Activated CD4-positive, alpha-beta T cell treated with anti-CD3 and anti-CD28 coated beads, Interleukin-2, amount 10 ng/mL, durations not matched to agents 7 days and 5 days (primary cell): ENCODE measurements at places on chromosomes 6 and 20.
A peak's percentile ranks its signal among the peaks of the same experiment; 100 is the strongest.

DNA sequence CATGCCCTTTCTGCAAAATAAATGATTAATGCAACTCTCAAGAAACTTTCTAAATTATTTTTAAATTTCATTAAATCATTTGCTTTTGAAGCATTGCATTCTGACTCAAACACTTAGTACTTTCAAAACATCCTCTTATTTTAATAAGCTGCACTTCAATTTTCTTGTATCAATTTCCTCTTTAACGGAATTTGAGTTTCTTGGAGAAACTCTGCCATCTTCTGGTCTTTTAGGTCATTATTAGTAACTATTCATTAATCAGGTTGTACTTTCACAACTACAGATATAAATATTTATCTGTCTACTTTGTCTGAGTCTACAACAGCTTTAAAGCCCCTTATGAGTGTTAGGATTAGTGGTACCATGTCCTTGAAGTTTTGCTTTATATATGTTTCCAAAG, 30.2 kb downstream of the TMX4 start:
- no peak for DNase-seq
- no peaks in the 10 kb centered on the region for H3K27me3 ChIP-seq
- no peak overlapping the region for H3K4me3 ChIP-seq
- H3K36me3 ChIP-seq, result peaks cover 12% of the 10 kb centered on the region
- H3K27ac ChIP-seq, result no peak overlapping the region

GRCh38 chr20:49140411-49140810, 47.7 kb downstream of the STAU1 start:
- H3K27me3 ChIP-seq, result no peaks in the 10 kb centered on the region
- H3K36me3 ChIP-seq, result peaks cover 23% of the 10 kb centered on the region
- no peak overlapping the region for H3K27ac ChIP-seq
- no peak for DNase-seq

GRCh38 chr20:50913690-50914375, 17.4 kb downstream of the ADNP start:
- H3K4me3 ChIP-seq, result no peak overlapping the region
- peaks cover 45% of the 10 kb centered on the region for H3K36me3 ChIP-seq
- H3K27ac ChIP-seq, result peak overlapping the region; percentile 21
- H3K4me1 ChIP-seq, result peaks cover 61% of the 10 kb centered on the region

DNA sequence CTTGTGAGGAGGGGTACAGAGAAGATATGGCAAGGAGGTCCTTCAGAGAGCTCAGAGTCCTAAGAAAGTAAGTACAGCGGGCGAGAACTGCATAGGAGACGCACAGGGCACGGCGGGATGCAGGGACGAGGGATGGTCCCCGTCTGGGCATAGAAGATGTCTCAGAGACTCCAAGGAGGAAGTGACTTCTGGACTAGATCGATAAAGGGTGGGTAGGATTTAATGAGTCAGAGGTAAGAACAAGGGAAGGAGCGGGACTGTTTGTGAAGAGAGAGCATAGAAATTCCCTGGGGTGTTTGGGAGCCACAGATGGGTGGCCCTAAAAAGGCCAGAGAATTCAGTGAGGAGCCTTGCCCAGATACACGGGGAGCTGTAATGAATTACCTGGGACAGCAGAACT, 69.1 kb downstream of the FAM120B start:
- no peak for DNase-seq
- H3K4me1 ChIP-seq, result peaks cover 17% of the 10 kb centered on the region
- peaks cover 21% of the 10 kb centered on the region for H3K36me3 ChIP-seq
